Retina (tissue), 1 donor: ENCODE measurements at places on chromosomes 7 and 10.

DNA sequence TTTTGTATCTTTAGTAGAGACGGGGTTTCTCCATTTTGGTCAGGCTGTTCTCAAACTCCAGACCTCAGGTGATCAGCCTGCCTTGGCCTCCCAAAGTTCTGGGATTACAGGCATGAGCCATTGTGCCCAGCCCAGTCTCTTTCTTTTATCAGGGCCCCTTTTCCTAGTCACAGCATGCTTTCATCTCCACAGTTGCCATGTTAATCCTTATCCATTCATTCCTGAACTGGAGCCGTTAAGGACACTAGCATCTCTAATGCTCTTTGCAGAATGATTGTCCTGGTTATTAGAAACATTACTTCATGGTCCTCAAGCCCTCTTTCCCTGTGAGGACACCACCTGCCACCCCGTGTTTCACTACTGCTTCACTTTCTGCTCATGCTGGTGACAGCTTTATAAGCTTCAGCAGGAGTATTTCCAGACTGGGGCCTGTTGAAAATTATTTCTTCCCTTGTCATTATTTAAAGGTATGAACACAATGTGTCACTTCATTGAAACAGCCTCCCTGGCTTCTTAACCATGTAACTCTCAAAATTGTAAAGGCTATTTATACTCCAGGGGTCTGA, 313.9 kb downstream of the BMPER start:
- DNase-seq: no peak

DNA sequence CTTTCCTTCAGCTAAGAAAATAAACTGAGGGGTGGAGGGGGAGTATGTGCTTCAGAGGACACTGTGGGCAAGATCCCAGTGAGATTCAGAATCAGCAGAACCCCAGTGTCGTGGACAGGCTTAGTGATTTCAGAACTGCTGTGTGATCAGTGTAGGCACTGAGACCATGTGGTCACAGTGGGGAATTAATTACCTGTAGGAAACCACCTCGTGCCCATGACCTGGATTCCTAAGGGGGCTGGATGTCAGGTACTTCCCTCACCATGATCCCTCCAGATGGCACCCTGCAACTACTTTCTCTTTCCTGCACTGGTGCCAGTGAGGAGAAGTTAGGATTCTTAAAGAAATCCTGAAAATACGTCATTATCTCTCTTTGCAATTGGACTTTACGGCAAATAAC, 64.4 kb downstream of the HBP1 start:
- DNase-seq: peak; percentile 14

DNA sequence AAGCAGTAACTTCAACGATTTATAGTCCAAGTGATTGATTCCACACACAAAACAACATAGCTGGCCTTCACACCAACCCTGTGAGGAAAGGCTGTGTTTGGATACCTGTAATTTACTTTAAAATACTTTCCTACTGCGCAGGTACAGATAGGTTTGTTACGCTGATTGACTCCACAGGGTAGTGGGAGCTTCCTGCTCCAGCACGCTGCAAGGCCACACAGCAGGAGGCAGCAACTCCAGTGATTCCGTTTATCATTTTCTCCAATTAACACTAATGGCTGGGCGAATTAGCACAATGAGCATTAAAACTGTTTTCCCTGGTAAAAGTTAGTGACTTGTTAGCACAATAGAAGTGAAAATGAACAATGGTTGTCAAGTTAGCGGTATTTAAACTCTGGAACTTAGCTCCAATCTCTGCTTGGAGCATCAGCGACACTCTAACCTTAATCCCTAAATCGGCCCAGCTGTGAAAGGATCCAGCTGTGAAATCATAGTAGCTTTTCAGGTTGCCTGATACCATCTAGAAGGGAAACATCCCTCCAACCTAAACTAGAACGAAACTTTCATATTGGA, 959 bp downstream of the DCLRE1C start:
- DNase-seq: peak; percentile 11

- DNase-seq: no peak
Observed at GRCh38 chr10:77071001-77071511, 566.6 kb downstream of the KCNMA1 start.

- no peak for DNase-seq
Observed at GRCh38 chr10:20936396-20936795, 39.3 kb upstream of the NEBL start.

- no peak for DNase-seq
Observed at GRCh38 chr10:132434405-132435005, 37.5 kb downstream of the PWWP2B start.

DNA sequence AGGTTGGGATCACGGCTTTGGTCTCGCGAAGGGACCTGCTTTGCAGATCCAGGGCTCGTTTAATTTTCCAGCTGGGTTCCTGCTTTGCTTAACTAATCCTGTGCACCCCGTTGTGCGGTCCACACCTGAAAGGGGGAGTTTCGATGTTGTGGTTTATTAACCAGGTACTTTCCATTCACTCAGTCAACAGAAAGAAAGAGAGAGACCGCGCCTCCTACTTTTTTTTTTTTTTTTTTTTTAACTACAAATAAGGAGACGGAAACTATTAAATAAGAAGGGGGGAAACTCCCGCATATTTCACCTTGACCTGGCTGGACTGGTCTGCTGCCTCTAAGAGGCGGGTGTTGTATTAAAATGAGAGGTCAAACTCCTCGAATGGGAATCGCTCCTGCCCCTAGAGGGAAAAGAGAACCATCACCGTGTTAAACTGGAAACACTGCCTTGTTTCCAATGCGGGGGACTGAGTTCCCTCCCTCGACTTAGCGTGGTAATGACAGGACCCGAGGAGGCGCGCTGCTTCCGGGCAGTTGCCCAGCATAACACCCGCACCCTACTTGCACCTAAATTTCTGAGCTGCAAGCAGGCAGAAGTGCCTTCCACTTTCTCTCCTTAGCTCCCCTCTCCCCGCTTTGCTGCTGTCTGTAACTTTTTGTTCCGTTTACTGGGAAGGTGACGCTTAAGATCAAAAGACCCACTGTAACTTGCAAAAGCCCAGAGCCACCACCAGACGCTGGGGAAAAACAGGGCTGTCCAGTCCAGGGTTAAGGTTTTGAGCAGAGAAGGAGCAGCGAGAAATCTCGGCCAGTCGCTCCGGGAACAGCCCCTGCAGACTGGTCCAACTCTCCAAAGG, 1.1 kb upstream of the ITGB8 start:
- DNase-seq: peak; percentile 88

DNA sequence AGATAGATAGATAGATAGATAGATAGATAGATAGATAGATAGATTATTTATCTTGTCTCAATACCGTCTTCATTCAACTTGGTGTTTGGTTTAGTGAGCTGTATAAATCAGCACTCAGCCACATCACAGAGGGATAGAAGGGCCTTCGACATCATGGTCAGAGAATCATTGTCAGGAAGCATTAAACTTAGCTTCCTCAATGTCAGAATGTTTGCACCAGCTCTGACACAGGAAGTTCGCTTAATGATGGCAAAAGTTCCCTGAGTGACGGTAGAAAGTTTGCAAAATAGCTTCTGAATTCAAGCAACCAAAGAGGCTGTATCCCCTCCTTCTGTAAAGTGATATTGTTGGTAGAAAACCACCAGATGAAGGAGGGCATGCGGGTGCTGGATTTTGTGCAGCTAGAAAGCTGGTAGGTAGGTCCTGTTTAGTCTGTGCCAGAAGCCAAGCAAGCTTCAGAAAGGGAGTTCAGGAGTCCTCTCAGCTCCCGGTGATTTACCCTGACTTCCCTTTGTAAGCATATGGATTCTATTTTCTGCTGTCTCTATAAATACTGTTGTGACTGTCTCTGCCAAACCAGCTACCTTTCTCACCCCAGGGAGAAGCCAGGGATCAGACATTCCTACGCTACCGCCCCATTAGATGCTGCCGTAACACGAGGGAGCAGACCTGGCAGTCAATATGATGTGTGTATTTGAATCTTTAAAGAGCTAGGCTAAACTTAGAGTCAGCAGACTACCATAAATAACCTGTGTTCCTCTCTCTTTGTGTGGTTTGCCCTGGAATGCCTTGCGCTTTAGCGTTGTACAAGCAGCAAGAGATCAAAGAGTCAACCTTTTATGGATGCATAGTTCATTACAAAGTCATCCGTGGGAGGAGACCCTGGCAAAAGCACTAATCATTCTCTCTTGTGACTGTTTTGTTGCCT, 200.5 kb upstream of the KIAA1217 start:
- DNase-seq: peak; percentile 47

GRCh38 chr7:131555552-131556052, 826 bp downstream of the PODXL start:
- DNase-seq: no peak

- DNase-seq: no peak
Observed at GRCh38 chr10:63627396-63627795, 106.2 kb downstream of the REEP3 start.

GRCh38 chr7:35828817-35829216, 28.0 kb downstream of the SEPTIN7 start:
- no peak for DNase-seq
